ENCODE measurements at places on chromosomes 3 and 15.

GRCh38 chr3:169754711-169755110, 10.1 kb downstream of the TERC start:
- no peak for DNase-seq

DNA sequence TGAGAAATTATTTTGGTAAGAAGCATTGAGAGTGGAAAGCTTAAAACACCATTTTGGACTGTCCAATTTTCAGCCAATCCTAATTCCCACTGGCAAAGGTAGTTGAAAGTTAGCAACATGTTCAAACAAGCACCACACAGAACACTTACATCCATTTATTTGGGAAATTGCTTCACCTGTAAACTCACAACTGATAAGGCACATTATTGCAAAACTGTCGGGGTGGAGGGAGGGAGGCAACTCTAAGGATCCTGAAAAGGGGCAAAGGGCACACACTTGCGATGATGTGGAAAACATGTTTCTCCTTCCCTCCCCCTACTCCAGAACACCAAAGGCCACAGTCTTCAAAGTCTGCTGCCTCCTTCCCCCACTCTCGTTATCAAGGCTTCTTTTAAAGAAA, 9.4 kb downstream of the TMEM41A start:
- DNase-seq = no peak

- DNase-seq = no peak
These were observed 77.4 kb downstream of the RBPMS2 start for GRCh38 chr15:64697911-64698369.

DNA sequence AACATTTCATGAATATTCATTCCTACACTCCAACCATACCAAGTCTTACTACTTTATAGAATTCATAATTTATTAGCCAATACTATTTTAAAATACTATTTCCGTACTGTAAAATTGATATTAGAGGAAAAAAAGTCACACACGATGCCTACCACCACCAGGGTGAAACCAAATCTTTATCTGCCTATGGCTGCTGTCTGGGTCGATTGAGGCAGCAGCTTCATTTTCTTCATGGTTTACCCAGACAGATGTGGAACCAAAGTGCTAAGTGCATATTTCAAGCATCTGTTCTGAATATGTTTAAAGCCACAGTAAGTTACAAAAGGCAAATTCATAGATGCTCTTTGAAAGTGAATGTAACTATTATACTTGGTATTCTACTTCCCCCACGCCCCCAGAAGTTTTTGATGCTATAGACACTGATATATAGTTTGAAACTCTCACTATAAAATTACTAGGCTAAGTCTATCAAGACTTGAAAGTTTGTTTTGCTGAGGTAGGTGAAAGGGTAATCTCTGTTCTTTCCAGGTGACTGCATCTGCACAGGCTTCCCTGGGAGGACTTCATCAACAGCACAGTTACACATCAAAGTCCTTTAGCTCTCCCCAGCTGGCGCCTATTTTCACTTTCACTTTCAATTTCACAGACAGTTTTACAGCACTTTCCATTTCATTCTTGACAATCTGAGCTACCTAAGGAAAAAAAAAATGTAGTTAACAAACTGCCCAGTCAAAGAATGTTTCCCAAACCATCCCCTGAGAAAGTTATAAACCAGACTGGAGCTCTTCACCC, 113.9 kb downstream of the POLQ start:
- DNase-seq = peak; percentile 36

GRCh38 chr3:162007722-162008121, 511.1 kb downstream of the OTOL1 start:
- DNase-seq = no peak

GRCh38 chr3:120688121-120688520, 6.1 kb upstream of the HGD start:
- DNase-seq = no peak

DNA sequence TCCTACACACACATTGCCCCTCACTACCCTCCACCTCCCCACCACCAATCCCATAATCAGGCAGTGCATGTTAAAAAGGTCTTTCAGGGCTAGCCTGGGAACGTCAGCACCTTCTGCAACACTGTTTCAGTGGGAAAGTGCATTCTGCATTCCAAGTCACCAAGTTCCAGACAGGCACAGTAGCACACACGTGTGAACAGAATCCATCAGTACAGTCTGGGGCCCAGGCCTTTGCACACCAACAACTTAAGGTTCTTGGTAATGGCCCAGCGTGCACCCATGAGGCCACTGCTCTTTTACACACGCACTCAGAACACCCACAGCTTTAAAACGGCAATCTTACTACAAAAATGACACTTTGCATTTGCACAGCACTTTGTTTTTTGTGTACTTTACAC, 1.2 kb downstream of the ANXA2 start:
- DNase-seq = no peak

GRCh38 chr15:93706495-93707292, 524.7 kb upstream of the MCTP2 start:
- no peak for DNase-seq

- peak; percentile 23 for DNase-seq
These were observed 335.5 kb upstream of the CBLB start for GRCh38 chr3:106204160-106204868.

DNA sequence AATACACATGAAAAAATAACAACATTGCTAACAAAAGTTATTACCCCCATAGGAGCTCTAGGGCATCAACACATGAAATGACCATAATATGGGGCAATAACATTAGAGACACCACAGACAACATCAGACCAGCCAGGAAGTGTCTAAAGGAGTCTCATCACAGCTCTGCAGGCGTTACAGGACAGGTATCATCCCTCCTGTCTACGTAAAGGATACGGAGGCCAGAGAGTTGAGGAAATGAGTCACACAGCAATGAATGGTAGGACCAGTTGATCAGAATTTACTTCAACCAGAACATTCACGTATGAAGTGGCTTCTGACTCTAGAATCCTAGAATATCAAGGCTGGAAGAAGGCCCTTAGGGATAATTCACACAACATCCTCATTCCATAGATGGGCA, 1.8 kb downstream of the NME9 start:
- no peak for DNase-seq

DNA sequence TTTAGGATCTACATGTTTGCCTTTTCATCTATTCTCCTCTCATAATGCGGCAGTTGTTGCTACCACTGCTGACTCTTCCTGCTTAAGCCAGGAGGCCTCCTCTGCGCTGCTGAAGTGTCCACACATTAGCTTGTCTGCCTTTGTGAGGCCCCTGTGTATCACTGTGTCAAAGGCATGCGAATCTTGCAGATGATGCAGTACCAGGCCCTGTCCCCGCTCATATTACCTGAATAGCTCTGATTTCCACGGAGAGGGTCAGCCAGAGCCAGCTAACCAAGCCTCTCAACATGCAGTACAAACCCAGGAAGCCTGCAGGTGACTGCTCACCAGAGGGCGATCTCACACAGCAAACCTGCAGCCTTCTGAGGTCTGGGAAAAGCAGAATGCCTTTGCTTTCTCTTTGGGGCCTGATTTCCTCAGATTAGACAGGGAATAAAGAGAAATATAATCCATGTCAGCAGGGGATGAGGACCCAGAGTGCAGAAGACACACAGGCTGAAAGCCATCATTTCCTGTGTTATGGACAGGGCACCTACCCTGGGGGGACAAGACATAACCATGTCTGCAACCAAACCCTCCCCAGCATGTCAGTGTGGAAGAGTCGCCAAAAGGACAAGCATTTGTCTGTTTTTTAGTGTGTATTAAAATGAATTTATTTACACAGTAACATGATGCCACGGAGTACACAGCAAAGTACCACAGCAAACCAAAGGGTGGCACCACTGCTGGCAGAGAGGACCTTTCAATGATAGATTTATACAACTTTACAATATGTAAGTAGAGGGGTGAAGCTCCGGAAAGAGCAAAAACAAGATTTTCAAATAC, 36.8 kb upstream of the TSPAN3 start:
- peak; percentile 46 for DNase-seq

- no peak for DNase-seq
These were observed 21.2 kb downstream of the UBE2Q2 start for GRCh38 chr15:75864213-75865059.

- DNase-seq = peak; percentile 73
These were observed 76.6 kb upstream of the PTX3 start for GRCh38 chr3:157360044-157360443.

GRCh38 chr15:45106002-45106790, 7.8 kb downstream of the DUOX2 start:
- DNase-seq = no peak

GRCh38 chr3:114879059-114880031, 267.7 kb downstream of the ZBTB20 start:
- no peak for DNase-seq

- DNase-seq = no peak
These were observed 75.0 kb downstream of the COL8A1 start for GRCh38 chr3:99713440-99713839.

Measured in Caki2 (cell line).